Skeletal muscle tissue (tissue), 5 donors: ENCODE measurements at places on chromosomes 7 and 10. TPM values are rescaled to one million over a fixed set of nuclear protein-coding genes. Genes with fewer than 3 reads are reported as not detected.

Gene MOSPD3
- total RNA-seq = 2.6 TPM

Gene UCMA
- total RNA-seq = 1.6 TPM

Gene SLC39A12
- total RNA-seq = under 0.01 TPM

Gene ZNF33A
- total RNA-seq = 12.5 TPM
